Retinal pigment epithelial cell (primary cell): ENCODE measurements at places on chromosomes 13 and 19.

GRCh38 chr13:100138859-100139491 is 50.1 kb downstream of the PCCA start:
- no peak for DNase-seq

DNA sequence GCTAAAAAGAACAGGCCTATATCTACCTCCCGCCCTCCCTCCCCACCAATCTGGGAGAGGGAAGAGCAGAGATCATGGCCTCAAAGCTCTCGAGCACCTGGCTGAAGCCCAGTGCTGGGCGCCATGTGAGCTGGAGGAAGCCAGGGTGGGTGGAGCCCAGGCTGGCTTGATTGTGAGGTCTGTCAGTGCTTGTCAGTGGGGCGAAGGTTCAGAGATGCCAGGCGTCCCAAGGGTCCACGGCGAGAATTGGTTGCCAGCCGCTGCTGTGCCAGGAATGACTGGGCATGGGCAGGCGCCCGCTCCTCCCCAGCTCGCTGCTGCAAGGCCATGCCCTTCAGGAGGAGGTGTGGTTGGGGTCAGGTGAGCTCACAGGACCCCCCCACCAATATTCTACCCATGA is 11.5 kb downstream of the BEST2 start:
- DNase-seq: no peak

- no peak for DNase-seq
These were observed 1.4 kb upstream of the MAG start for GRCh38 chr19:35290381-35291127.

GRCh38 chr19:10043286-10043927 is 30.1 kb downstream of the RDH8 start:
- DNase-seq: no peak

GRCh38 chr13:46341112-46341711 is 45.8 kb downstream of the RUBCNL start:
- no peak for DNase-seq

DNA sequence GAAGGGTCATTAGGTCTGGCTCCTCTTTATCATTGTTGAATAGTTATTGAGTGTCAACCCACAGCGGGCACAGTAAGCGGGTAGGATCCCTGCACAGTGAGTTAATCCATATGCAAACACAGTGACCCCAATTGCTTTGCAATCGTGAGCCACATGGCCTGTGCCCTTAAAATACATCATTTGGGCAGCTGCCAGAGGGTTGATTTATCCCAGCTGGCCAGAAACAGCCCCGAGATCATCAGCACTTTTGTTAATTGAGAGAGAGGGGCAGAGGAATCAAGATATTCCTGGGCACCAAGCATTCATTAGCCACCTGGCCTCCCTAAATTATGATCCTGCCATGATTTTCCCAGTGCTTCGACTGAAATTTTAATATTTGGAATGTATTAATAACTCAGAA is 9.8 kb upstream of the CNMD start:
- no peak for DNase-seq

DNA sequence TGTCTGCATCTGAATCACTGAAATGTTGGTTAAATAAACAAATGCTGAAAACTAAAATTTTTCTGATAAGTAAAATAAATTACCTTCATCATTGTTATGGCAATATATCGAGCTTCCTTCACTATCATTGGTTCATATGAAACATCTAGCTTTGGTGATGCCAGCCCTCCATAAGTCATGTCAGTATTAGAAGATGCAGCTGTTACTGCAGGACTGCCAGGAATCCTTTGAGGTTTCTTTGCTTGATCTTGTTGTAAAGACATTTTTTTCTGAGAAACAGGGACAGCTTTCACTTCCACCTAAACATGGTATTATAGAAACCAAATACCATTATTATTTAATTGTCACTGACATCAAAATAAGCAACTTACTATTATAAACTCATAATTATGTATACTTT is 123.7 kb upstream of the FBXL3 start:
- no peak for DNase-seq

- DNase-seq: no peak
These were observed 17.6 kb downstream of the DCAF15 start for GRCh38 chr19:13969897-13970296.

GRCh38 chr19:16609511-16610200 is 18.3 kb downstream of the MED26 start:
- DNase-seq: no peak
